Right renal pelvis (tissue), 4 donors: ENCODE measurements at places on chromosomes 3 and 15.

DNA sequence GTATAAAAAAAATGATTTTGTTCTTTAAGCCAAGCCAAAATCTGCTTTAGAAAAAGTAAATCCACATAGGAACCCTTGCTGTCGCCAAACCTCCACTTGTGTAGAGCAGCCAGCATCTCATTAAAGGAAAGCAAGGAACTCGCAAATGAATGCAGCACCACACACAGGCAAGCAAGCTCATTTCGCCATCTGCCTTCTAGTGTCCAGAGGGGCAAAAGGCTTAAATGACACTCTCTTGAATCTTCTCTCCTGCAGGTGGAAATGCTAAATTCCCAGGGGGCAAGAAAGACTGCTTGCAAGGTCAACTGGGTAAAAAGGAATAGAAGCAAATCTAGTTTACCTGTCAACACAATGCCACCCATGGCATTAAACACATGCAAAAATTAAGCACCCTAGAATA lies 2.4 kb downstream of the MB21D2 start:
- peak; percentile 38 for DNase-seq

DNA sequence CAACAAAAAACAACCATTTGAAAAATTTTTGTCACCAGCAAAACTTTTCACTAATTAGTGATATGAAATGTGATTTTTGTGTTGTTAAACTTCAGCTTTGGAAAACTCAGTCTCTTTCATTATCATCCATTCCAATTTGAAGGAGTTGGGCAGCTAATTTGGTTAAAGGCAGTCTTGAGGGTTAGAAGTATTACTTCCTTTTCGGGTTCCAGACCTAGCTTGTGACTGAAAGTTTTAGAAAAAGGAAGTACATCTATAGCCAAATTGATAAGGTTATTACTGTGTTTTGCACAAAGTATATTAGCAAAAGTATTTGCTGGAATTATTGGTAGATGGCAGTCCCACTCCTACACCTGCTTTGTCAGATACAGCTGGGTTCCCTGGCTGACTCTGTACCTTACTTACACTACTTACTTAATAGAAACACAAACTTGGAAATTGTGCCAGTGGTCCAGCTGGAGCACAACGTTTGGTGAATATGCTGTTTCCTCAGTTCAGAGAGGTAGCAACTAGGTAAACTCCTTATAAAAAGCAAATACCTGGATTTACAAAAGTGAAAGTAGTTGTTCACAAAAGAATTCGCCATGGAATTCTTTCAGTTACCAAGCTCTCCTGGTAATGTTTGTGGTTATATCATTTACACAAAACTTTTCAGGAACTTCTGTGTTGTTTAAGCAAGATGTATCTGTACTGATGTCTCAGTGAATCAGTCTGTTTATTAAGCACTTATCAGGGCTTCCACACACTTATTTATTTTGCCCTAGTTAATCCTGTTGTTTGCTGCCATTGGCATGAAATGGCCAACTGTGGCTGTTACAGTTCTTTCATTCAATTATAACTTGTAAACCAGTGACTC lies 31.6 kb downstream of the TIPARP start:
- no peak for DNase-seq

GRCh38 chr15:81117136-81117535 lies 16.9 kb upstream of the CFAP161 start:
- DNase-seq = no peak

DNA sequence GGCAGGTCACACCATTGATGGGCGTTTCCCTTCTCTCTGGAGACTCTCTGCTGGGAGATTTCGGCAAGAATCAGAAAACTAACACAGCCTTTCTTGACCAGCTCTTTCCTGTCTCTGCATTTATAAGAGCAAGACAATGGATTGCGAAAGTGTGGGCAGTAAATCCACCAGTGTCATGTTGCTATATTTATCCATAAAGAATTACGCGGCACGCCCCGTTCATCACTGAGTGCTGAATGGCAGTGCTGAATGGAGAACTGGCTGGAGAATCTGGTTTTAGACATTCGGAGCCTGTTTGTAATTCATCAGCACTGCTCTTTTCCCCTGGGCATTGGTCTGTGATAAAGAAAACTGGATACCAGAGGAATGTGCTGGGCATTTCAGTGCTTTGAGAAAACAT lies 2.0 kb upstream of the CEMIP start:
- DNase-seq = no peak

GRCh38 chr15:70870051-70870450 lies 16.1 kb upstream of the LARP6 start:
- no peak for DNase-seq
